Osteoblast (primary cell): ENCODE measurements at places on chromosomes 5 and 9.
A peak's percentile ranks its signal among the peaks of the same experiment; 100 is the strongest.

DNA sequence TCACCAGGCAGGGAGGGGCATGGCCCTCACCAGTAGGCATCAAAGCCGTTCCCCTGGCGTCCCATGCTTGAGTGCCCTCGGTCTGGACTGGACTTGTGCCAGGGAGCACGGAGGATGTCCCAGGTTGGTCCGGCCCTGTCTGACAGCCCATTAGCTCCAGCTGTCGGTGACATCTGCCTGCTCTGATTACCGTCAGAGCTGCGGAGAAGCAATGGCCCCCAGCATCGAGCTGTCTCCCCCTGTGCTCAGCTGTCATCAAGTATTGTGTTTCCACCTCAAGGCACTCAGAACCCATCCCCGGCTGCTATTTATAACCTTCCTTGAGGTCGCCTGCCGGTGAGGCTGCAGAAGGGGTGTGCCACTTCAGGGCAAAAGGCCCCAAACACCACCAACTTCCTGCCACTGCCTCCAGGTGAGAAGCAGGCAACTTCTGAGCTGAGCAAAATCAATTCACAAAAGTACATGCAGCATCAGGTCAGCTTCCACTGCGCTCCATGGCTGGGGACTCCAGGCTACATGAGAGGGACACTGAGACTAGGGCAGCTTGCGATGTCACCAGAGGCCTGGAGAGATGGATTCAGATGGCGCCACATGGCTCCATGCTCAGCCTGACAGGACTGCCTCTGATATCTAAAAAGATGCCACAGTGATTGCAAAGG lies 142.7 kb downstream of the C5orf15 start:
- DNase-seq: no peak

GRCh38 chr9:6917162-6917561 lies 159.4 kb downstream of the KDM4C start:
- DNase-seq: no peak

GRCh38 chr9:111657051-111657450 lies 4.4 kb upstream of the GNG10 start:
- DNase-seq: no peak

DNA sequence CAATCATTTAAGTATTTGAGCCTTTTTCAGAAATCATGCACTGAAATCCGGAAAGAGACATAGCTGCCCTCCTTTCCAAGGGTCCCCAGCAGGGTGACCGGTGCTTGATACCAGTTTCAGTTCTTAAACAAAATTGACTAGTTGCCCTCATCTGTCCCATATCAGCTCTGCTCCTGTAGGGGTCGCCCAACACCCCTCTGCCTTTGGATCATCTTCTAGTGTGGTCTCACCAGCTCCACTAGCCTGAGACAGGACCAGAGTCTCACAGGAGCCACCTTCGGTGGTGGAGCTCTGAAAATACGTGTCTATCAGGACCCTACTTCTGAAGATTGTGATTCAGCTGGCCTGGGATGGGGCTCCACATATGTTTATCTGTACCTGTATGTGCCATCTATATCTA lies 428.2 kb downstream of the ENC1 start:
- peak; percentile 58 for DNase-seq

- no peak for DNase-seq
Measured at GRCh38 chr9:29976981-29977380, 2403.7 kb upstream of the C9orf72 start.

DNA sequence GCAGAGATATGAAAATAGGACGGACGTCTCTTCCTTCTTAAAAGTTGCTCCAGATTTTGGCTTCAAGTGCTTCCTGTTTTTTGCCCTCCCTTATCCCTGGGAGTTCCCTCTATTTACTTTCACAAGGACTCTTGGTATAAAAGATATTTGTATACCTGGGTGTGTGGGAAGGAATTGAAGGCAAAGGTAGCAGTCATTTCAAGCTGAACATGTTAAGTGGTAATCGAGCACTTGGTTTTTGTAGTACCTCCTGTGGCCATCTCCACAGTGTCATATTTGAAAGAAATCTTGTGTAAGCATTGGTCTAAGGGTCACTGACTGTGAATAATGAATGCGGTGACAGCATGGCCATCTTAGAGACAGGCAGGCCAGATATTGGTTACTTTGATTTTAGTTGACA lies 593.6 kb downstream of the MTRR start:
- DNase-seq: peak; percentile 31

DNA sequence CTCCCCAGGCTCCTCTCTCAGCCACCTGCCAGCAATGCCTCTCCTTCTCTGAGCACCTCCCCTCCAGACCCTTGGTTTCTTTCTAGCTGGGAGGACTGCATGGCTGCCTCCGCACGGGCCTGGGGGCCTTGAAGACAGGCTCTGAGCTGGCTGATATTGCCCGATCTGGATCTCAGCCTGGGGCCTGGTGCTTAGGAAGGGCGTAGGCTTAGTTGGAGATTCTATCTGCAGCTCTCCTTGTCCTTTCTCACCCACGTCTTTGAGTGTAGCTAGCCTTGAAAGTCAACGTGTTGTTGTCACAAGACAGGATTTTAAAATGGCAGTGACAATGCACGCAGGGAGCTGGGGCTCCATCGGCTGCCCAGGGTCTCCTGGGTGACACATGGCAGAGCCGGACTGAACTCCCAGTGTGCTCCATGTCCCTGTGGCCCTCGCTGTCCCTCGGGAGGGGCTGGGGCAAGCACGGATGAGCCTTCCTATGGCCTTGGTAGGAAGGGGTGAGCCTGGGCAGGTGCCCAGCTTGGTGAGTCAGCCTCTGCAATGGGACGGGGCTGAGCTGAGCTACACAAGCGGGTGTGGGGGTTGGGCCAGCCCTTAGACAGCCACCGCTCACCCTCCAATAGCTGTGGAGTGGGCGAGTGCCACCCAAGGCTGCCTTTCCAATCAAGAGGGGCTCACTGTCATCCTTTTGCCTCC lies 9.4 kb downstream of the ADAMTSL2 start:
- no peak for DNase-seq

- DNase-seq: no peak
Measured at GRCh38 chr5:172049226-172049796, 42.9 kb upstream of the FBXW11 start.

DNA sequence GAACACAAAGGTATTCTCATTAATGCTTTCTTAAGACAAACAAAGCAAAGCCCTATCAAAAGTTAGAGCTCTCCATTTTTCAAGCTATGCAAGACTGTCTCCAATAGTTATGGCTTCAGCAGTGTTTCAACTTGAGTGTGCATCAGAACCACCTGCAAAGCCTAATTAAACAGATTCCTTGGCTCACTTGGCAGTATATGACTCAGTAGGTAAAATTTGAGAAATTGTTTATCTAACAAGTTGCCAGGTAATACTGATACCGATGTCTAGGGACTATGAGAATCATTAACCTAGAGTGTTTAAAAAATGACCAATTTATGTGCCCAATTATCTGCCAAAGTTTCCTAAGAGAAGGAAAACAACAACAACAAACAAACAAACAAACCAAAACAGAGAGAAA lies 60.3 kb upstream of the PARP8 start:
- peak; percentile 11 for DNase-seq

DNA sequence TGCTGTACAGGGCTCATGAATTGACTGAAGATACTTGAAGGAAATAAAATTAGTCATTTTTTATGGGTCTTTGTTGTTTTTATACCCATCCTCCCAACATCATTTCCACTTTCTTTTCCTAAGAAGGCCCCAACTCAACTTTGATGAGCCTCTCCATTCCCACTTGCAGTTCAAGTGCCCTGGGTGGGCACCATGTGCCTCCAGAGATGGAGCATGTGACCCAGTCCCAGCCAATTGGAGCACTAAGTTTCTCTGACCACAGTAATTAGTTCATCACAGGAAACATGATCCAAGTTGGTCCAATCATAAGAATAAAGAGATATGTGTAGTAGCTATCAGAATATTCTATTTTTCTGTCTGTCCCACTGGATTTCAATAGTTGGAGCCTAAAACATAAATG lies 46.9 kb downstream of the HTR4 start:
- no peak for DNase-seq

- DNase-seq: peak; percentile 65
Measured at GRCh38 chr9:93072383-93072795, 13.9 kb downstream of the SUSD3 start.

DNA sequence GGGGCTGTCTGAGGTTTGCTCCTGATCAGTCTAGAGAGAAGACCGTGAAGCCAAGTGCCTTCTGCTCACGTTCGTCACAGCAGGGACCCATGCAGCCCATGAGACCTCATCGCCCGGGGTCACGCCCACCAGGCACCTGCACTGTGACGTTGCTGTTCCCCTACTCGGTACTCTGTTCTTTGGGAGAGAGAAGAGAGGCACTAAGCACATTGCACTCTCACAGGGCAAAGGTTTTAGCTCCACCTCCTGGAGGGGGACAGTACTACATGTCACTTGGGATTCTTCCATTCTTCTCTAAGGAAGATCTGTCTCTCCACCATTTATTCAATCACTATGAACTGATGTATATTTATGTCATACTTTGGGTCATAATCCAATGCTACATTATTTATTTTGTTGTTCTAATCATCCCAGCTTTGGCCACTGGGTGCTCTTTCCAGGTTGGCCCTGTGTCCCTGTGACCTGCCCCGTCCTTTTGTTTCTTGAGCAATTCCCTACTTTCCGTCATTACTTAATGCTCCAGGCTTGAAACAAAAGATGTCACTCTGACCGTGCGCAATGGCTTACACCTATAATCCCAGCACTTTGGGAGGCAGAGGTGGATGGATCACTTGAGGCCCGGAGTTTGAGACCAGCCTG lies 31.4 kb upstream of the BRD3 start:
- no peak for DNase-seq

- peak; percentile 59 for DNase-seq
Measured at GRCh38 chr9:128887914-128888350, 6.0 kb downstream of the LRRC8A start.

- no peak for DNase-seq
Measured at GRCh38 chr9:33435821-33436277, 11.5 kb downstream of the AQP3 start.

DNA sequence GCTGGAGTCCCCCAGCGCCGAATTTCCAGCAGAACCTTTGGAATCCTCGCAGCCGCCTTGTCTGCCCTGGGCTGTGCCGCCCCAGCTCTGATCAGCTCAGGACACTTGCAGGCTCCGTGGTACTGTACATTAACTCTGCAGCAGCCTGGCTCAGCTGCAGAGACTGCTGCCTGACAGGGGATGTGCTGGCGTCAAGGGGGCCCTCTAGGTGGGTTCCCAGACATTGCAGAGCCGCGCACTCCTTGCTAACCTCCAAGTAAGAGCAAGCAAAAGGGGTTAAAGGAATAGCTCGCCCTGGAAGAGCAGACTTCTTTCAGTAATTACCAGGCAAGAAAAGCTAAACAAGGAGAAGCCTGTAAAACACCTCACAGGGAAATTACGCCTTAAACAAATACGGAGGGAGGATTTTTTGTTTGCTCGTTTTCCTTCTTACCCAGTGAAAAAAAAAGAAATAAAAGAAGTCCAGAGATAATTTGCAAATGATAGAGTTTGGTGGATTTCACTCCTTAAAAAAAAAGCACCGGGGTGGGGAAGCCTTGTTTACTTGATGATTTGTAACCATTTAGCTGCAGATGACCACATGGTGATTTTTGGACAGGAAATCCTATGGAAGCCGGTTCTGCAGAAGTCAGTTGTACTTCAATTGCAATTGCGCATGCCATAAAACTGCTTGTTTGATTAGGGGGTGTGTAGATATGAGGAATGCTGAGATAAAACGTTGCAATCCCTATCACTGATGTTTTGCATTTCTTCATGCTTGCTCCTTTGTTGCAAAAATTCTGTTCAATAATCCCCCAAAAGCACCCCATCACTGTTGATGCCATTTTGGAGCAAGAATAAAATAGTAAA lies 305.8 kb downstream of the PDE4D start:
- peak; percentile 48 for DNase-seq

DNA sequence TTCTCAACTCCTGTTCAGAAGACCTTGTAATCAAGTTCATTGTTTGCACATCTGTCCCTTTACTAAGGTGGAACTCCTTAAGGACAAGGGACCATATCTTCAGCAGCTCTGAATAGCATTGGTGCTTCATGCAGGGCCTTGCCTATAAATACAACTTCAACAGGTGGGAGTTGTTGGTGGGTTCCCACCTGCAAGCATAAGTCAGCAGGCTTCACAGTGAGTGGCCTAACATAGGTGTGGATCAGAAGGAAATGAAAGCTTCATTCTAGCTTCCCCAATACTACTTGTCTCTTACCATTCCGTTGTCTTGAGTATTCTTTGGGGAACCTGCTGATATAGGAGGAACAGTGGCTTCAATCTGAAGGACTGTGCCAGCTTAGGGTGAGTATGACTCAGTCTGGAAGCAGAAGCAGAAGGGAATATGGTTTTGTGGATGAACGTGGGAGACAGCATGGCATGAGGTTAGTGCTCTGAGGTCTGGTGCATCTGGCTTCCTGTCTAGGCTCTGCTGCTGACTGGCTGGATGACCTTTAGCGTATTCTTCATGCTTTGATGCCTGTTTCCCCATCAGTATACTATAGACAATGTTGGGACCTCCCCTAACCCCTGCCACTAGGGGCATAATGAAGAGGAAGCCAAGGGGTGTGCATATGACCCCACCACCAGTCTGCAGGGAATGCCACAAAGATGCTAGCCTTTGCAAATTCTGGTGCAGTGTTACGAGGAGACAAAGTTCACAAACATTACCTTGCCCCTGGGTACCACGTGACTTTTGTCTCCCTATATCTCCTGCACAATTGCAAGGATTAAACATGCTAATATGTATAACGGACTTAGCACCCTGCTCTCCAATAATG lies 192.3 kb downstream of the PALM2AKAP2 start:
- DNase-seq: no peak

DNA sequence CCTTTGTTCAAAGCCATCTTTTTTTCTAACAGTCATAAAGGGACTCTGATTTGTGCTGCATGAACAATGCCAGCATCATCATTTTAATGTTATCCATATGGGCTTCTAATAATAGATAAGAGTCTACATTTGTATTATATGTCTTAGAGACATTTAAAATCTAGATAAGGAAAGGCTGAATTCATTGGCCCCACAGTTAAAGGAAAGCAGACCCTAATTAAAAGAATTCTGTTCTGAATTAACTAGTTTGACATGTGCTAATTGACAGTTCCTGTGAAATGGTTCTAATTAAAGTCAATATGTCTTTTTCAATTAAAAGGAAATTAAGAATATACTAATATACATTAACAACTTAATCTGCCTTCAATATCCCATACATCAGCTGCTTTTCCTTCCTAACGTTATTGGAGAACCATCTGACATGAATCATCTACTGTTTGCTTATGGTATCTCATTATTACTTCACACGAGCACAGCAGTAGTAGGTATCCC lies 104.7 kb downstream of the NR2F1-AS1 start:
- DNase-seq: no peak

DNA sequence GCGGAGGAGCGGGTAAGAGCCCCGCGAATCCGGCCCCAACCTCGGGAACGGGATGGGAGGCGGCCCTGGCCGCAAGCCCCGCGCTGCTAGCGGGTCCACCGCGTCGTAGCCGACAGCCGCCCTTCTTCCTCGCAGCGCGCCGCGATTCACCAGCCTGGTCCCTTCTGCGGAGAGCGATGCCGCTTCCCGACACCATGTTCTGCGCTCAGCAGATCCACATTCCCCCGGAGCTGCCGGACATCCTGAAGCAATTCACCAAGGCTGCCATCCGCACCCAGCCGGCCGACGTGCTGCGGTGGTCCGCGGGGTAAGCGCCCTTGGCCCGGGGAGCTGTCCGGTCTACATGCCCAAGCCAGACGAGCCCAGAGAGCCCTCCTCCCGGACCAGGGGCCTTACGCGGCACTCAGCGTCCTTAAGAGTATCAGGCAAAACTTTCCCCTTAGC lies 335 bp downstream of the ROPN1L start:
- DNase-seq: peak; percentile 89

- no peak for DNase-seq
Measured at GRCh38 chr9:4921449-4921848, 63.6 kb upstream of the JAK2 start.

GRCh38 chr9:136083558-136084062 lies 11.5 kb downstream of the NACC2 start:
- DNase-seq: peak; percentile 73
